NCI-H2029 (cell line): ENCODE measurements at places on chromosomes 1 and 21.

DNA sequence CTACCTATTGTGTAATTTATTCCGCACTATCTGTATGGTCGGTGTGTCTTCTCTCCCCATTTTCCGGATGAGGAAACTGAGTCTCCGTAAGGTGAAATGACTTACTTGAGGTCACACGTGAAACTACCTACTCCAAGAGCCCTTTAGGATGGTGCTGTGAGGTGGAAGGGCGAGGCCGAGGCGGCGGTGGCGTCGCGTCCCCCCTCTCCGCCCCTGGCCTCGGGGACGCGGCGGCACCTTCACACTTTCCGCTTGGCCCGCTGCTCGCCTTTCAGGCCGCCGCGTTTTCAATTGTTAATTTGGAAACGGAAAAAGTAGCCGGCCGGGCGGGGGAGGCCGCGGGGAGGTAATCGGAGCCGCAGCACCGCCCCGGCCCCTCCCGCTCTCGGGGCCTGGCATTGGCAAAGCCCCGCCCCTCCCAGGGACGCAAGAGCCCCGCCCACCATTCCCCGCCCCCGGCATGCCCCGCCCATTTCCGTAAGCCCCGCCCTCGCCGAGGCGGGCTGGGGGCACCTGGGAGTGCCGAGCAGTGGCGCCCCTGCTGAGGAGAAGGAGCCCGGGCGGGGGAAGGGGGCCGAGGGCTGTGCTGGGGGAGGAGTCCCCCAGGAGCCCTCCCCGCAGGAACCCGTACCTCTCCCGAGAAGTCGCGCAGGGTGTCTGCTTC lies 18.6 kb downstream of the KCNQ4 start:
- peak; percentile 100 for DNase-seq

DNA sequence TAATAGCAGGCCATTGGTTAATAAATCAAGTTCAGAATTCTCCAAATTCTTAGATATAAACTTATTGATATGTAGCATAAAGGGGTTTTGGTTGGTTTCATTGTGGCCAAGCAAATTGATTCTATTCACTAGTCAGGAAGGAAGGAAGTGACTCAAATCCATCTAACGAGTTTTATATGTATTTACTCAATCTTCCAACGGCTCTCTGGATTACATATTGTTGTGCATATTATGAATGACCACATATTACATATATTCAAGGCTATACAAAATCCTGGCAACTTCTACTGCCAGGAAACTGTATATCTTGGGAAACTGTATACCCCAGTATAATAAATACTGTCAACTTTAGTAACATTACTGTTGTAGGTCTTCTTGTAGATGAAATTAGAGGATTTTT lies 20.1 kb upstream of the PDE4B start:
- no peak for DNase-seq

- DNase-seq = peak; percentile 59
Observed at GRCh38 chr1:221620437-221621384, 121.2 kb downstream of the DUSP10 start.

DNA sequence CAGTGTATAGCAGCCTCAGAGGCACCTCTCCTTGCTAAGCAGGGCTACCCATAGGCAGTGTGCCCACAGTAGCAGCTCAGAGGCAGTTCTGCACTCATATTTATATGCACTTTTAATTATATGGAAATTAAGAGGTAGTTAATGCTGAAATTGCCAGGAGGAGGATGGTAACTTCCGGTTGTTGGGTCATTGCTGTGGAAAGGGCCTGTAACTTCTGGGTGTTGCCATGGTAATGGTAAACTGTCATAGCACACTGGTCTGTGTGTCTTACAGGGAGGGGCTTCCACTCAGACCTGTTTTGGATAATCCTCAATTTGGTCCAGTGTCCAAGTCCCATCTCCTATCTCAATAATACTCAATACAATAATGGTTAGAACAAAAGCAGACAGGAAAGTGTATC lies 7.6 kb downstream of the CFH start:
- DNase-seq = no peak

DNA sequence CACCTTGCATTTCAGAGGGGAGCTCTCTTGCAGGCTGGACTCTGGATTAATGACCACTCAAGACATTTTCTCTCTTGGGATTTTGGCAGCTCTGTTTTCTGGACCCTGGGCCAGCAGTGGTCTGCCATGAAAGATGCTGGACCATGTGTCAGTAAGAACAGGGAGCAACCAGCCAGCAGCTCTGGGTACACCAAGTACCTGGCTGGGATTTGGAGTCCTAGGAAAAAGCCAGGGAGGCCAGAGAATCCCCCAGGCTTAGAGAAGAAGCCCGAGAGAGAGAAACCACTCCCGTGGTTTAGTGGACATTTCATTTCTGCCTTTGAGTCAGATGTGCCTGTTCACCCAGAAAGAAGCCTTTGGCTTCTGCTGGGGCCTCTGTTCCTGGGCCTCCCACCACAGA lies 2.5 kb downstream of the NFASC start:
- DNase-seq = no peak

DNA sequence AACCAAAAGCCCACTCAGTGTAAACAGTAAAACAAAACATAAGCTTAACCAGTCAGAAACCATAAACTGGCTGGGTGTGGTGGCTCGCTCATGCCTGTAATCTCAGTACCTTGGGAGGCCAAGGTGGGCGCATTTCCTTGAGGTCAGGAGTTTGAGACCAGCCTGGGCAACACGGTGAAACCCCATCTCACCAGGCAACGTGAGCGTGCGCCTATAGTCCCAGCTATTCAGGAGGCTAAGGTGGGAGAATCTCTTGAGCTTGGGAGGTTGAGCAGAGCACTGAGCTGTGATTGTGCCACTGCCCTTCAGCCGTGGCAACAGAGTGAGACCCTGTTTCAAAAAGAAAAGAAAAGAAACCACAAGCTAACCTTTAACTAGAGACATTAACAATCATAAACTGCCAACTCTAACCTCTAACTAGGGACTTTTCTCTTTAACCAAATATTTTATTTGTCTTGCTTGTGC lies 13.1 kb upstream of the PRRC2C start:
- DNase-seq = no peak

DNA sequence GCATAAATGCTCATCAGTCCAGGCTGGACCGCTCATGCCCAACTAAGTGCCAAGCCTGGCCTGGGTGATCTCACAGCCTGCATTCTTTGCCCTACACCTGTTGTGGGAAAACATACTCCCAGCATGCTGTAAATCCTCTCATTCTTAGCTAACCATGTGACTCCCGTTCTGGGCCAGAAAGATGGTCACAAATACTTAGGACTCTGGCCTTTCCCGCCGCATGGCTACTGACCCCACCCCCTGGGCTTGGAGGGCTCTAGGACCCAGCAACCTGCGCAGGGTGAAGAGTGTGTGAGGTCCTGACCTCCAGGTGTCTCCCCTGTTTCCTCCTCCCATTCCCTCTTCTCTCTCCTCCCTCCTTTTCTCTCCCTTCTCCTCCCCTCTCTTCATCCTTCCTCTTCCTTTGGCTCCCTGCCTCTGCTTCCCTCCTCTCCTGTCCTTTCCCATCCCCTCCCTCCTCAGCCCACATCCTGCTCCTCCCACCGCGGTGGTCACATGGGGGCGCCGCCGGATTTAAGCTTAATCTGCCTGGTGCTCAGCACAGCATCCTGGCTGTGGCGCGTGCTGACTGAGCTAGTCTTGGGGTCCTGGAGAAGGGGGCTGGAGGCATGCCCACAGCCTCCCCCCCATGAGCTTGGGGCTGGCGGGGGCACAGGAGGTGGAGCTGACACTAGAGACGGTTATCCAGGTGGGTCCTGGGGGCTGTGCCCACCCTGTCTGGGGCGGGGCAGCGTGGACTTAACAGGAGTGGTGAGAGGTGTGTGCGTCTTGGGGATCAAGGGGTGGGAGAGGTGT lies at the start of gene CROCC:
Gene CROCC, plus strand, starts transcription at position 541 of the 795 bp plus-strand sequence. Its CDS starts 88 bp downstream, at position 629.
- DNase-seq = peak; percentile 84

GRCh38 chr1:28974432-28974831 lies 60.1 kb downstream of the EPB41 start:
- DNase-seq = no peak

DNA sequence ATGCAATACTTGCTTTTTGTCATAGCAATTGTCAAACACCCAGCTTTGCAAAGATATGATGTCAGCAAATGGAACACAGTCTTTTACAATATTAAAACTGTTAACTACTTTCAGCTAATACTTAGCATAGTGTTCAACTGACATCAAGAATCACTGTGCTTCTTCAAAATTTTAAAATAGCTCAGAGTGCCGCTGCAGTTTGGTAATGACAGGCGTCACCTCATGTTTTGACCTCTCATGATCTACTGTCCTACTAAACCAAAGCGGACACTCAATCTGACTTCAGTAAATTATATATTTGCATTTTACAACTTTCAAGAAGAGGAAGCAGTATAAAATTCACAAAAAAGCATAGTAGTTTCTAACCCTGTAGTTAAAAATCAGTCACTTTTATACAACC lies 2.0 kb downstream of the FMO1 start:
- DNase-seq = no peak

- no peak for DNase-seq
Observed at GRCh38 chr1:74835051-74835450, 102.1 kb downstream of the TYW3 start.

GRCh38 chr1:76587212-76587611 lies 280.1 kb upstream of the ST6GALNAC5 start:
- DNase-seq = no peak

DNA sequence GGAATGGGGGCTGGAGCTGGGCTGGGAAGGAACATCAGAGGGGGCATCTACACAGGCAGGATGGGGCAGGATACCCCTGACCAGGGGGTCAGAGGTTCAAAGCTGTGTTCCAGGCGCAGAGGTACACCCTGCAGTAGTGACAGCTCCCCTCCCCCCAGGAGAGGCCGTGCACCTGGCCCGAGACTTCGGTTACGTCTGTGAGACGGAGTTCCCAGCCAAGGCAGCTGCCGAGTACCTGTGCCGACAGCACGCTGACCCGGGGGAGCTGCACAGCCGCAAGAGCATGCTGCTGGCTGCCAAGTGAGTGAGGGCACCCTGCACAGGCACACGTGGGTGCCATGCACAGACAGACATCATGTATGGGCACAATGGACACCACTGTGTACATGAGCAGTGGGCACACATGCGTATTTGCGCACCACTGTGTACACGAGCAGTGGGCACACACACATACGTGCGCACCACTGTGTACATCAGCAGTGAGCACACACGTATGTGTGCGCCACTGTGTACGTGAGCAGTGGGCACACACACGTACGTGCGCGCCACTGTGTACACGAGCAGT lies 17.4 kb downstream of the TFAP2E start:
- DNase-seq = no peak

GRCh38 chr1:8226747-8227146 lies 91.2 kb upstream of the SLC45A1 start:
- no peak for DNase-seq

DNA sequence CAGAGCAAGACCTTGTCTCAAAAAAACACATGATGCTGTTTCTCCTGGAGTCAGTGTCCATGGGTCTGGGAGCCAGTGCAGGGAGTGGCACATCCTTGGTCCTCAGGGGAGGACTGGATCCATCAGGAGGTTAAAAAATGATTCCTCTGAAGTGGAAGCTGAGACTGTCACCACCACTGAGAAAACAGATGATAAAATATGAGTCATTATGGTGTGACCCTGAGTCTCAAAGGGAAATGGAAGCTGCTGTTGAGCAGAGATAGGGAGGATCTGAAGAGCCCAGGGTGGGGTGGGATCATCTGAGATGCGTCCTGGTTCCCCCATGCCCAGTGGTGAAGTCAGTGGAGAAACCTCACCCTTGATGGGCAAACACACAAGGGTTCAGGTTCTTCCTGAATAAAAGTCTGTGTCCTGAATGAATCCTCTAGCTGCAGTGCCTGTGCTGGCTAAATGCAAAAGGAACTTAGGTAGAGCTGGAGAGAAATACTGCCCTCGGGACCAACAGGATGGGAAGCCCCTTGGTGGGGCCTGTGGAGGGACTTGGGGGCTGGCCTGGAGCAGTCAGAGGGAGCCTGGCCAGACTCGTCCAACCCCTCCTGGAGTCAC lies 61.6 kb upstream of the TENT5B start:
- DNase-seq = no peak

GRCh38 chr1:86787621-86788020 lies 83.2 kb downstream of the SH3GLB1 start:
- DNase-seq = no peak

DNA sequence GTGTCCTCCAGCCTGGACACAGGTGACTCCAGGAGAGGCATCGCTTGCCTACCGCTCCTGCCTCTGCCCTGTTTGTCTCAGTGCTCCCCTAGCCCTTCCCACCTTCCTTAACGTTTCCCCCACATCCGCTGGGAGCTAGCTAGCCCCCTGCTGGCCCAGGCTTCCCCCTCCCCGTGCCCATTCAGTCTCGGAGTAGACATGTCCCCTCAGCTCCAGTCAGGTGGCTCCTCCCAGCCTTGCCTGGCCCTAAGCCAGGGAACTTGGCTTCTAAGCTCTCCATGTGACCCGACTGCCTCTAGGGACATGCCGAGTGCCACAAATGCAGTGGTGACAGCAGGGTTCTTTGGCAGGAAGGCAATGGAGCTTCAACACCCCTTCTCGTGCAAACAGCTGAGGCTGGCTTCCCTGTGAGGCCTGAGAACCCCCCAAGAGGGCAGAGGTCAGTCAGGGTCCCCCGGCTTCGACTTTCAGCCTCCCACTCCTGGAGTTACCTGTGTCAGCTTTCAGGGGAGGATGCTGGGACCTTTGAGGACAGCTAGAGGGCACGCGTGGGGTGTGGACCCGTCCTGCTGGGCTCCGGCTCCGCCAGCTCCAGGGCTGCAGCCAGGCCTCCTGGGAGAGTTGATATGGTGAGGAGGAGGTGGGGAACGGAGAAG lies 16.2 kb downstream of the DRAXIN start:
- peak; percentile 61 for DNase-seq
